Activated CD4-positive, alpha-beta memory T cell treated with anti-CD3 and anti-CD28 coated beads for 36 hours (primary cell): ENCODE measurements at places on chromosomes 12 and 14. TPM values are rescaled to one million over a fixed set of nuclear protein-coding genes. Genes with fewer than 3 reads are reported as not detected.

DNA sequence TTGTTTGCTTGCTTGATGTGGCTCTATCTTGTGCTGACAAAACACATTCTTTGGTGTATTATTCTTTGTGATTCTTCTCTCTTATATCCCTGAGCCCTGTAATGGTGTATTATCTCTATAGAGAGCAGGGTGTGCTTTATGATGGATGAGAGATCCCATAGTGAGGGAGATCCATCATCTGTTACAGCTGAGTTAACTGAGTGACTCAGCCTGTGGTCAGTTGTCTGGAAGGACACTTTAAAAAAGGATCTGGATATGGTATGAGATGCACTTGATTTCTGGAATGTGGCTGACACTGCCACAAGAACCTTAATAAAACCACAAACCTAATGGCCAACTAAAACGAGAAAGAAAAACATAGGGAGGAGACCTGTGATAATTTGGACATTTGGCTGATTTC, 461.4 kb upstream of the SYT1 start:
- H3K36me3 ChIP-seq, result no peaks in the 10 kb centered on the region
- no peak overlapping the region for H3K27ac ChIP-seq
- no peak overlapping the region for H3K4me3 ChIP-seq
- no peaks in the 10 kb centered on the region for H3K4me1 ChIP-seq
- no peak for DNase-seq
- H3K27me3 ChIP-seq, result no peaks in the 10 kb centered on the region

- no peak overlapping the region for H3K4me3 ChIP-seq
- H3K36me3 ChIP-seq, result no peaks in the 10 kb centered on the region
- no peaks in the 10 kb centered on the region for H3K4me1 ChIP-seq
These were observed 123.4 kb downstream of the FSCB start for GRCh38 chr14:44383636-44384035.

- no peak overlapping the region for H3K27ac ChIP-seq
- peaks cover 21% of the 10 kb centered on the region for H3K4me1 ChIP-seq
- H3K36me3 ChIP-seq, result peaks cover 1% of the 10 kb centered on the region
- peak; percentile 14 for DNase-seq
- H3K27me3 ChIP-seq, result no peaks in the 10 kb centered on the region
These were observed 31.9 kb upstream of the CHGA start for GRCh38 chr14:92890830-92891588.

- H3K4me3 ChIP-seq, result no peak overlapping the region
- H3K27me3 ChIP-seq, result no peaks in the 10 kb centered on the region
- H3K36me3 ChIP-seq, result no peaks in the 10 kb centered on the region
These were observed 378.9 kb downstream of the PCNX1 start for GRCh38 chr14:71286126-71286525.

- H3K4me1 ChIP-seq, result no peaks in the 10 kb centered on the region
- no peaks in the 10 kb centered on the region for H3K36me3 ChIP-seq
- H3K27me3 ChIP-seq, result no peaks in the 10 kb centered on the region
- DNase-seq, result no peak
These were observed 526.1 kb downstream of the CCER1 start for GRCh38 chr12:90428881-90429280.

- no peak for DNase-seq
- H3K27me3 ChIP-seq, result no peaks in the 10 kb centered on the region
- no peaks in the 10 kb centered on the region for H3K36me3 ChIP-seq
- no peaks in the 10 kb centered on the region for H3K4me1 ChIP-seq
- H3K27ac ChIP-seq, result no peak overlapping the region
These were observed 50.9 kb upstream of the PKP2 start for GRCh38 chr12:32947206-32948067.

GRCh38 chr12:49014547-49014946, 4.0 kb downstream of the PRKAG1 start:
- DNase-seq, result no peak
- H3K36me3 ChIP-seq, result peaks cover 39% of the 10 kb centered on the region
- H3K27ac ChIP-seq, result no peak overlapping the region
- H3K4me1 ChIP-seq, result peaks cover 35% of the 10 kb centered on the region

GRCh38 chr14:92404018-92404417, 81.1 kb downstream of the SLC24A4 start:
- H3K27me3 ChIP-seq, result peaks cover 10% of the 10 kb centered on the region
- no peak overlapping the region for H3K4me3 ChIP-seq
- DNase-seq, result no peak
- no peak overlapping the region for H3K27ac ChIP-seq
- no peaks in the 10 kb centered on the region for H3K36me3 ChIP-seq

- no peaks in the 10 kb centered on the region for H3K27me3 ChIP-seq
- no peak overlapping the region for H3K4me3 ChIP-seq
- H3K36me3 ChIP-seq, result no peaks in the 10 kb centered on the region
These were observed 231.4 kb downstream of the PCNX1 start for GRCh38 chr14:71138448-71139293.

DNA sequence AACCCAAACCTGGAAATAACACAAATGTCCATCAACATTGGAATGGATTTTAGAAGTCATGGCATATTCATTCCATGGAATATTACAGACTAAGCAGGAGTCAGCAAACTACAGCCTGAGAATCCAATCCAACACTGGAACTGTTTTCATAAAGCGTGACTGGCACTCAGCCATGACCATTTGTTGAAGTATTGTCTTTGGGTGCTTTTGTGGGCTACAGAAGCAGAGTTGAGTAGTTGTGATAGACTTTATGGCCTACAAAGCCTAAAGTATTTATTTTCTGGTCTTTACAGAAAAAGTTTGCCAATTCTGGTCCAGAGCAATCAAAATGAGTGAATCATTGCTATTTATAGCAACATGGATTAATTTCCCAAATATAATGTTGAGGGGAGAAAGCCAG, 34.5 kb upstream of the FRS2 start:
- H3K27ac ChIP-seq, result no peak overlapping the region
- no peaks in the 10 kb centered on the region for H3K36me3 ChIP-seq
- no peaks in the 10 kb centered on the region for H3K4me1 ChIP-seq
- DNase-seq, result no peak

DNA sequence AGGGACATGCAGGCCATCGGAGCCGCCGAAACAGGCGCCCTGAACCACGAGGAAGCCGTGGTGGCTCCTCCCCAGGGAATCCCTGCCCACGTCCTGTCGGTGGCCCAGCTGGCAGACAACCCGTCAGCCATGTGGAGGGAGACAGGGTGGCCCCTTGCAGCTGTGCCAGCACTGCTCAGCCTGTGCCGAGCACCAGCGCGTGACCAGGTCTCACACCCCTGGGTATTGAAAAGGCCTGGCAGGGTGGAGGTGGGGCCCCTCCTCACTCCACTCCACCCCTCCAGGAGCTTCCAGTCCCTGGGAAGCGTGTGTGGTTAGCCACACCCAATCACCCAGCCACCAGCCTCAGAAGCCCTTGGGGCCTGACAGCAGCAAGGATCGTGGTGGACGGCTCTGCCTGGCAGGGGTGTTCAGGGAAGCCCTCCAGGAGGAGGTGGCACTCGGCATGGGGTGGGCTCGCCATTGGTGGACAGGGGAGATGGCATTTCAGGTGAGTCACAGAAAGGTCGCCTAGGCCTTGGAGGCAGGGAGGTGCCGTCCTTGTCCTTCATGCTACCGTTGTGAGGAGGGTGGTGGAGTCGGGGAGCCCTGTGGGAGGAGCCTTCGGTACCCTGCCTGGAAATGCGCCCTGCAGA, 12.3 kb upstream of the DLK1 start:
- H3K4me3 ChIP-seq, result no peak overlapping the region
- H3K27me3 ChIP-seq, result peaks cover 37% of the 10 kb centered on the region
- H3K27ac ChIP-seq, result no peak overlapping the region

Gene CIROP
- total RNA-seq, result not detected

Gene MGP
- total RNA-seq, result not detected

Gene PTPRO
- total RNA-seq, result 0.14 TPM

Gene NFATC4
- total RNA-seq, result not detected

Gene RPL10L
- total RNA-seq, result not detected

Gene PLEKHG7
- total RNA-seq, result not detected
